ENCODE measurements at places on chromosomes 4 and X. TPM values are rescaled to one million over a fixed set of nuclear protein-coding genes. Genes with fewer than 3 reads are reported as not detected.

Gene GATB
- total RNA-seq, result 30.0 TPM

Gene TLR2
- 0.23 TPM for total RNA-seq

Gene FOXR2
- not detected for total RNA-seq

Gene SHOX
- not detected for total RNA-seq

Gene GPR119
- not detected for total RNA-seq

Gene F8A2
- not detected for total RNA-seq

Gene CSN1S1
- total RNA-seq, result not detected

Gene ADGRG4
- total RNA-seq, result not detected

Gene PSAPL1
- not detected for total RNA-seq

Gene DCAF8L2
- not detected for total RNA-seq

Gene PNPLA4
- total RNA-seq, result 9.8 TPM

Gene ARMCX1
- 2.5 TPM for total RNA-seq

Gene HTN1
- total RNA-seq, result not detected

Gene LRP2BP
- total RNA-seq, result 0.27 TPM

Gene IL3RA
- total RNA-seq, result not detected

Gene ARX
- total RNA-seq, result not detected

Gene MAGEB10
- total RNA-seq, result not detected

Gene SLC4A4
- total RNA-seq, result 1.2 TPM

Gene TEC
- 2.2 TPM for total RNA-seq

All from activated CD8-positive, alpha-beta memory T cell treated with anti-CD3 and anti-CD28 coated beads for 36 hours (primary cell).